ENCODE measurements at places on chromosomes 13 and 19.

DNA sequence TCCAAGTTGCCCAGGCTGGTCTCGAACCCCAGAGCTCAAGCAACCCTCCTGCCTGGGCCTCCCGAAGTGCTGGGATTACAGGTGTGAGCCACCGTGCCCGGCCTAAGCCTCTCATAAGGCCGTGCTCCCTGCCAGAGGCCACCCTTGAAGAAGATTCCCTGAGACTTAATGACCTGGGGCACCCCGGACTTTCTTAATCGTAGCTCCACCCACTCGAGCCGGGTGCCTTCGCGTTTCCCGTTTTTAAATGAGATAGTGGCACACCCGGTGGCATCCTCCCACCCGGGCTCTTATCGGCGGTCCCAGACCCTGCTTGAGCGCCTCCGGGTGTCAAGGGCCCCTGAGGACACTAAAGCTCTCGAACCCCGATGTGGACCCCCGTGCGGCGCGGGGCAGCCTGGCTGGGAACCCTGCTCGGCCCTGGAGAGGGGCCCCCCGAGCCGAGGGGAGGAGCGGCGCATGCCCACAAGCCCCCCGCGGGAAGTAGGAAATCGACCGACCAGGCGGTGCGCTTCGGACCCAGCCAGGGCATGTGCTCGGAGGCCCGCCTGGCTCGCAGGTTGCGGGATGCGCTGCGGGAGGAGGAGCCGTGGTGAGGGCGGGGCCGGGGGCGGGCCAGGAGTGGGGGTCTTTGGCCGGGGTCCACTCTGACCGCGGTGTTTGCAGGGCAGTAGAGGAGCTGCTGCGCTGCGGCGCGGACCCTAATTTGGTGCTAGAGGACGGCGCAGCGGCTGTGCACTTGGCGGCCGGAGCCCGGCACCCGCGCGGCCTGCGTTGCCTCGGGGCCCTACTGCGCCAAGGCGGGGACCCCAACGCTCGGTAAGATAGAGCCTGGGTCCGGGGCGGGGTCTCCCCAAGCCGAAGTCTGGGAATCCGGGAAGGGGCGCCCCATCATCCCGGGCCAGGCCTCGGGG is at the start of gene ANKLE1:
Gene ANKLE1 (plus strand): TSS at position 511 of the 914 bp plus-strand sequence. CDS start 20 bp downstream, at position 531.
- no peak for DNase-seq

GRCh38 chr13:79910875-79911540 is 429.9 kb downstream of the SPRY2 start:
- DNase-seq = no peak

- no peak for DNase-seq
These were observed 2.5 kb upstream of the GPX4 start for GRCh38 chr19:1101337-1101698.

- DNase-seq = peak; percentile 31
These were observed 17.9 kb downstream of the BRSK1 start for GRCh38 chr19:55301459-55302317.

- no peak for DNase-seq
These were observed 12.1 kb downstream of the ZBTB7A start for GRCh38 chr19:4054441-4055208.

DNA sequence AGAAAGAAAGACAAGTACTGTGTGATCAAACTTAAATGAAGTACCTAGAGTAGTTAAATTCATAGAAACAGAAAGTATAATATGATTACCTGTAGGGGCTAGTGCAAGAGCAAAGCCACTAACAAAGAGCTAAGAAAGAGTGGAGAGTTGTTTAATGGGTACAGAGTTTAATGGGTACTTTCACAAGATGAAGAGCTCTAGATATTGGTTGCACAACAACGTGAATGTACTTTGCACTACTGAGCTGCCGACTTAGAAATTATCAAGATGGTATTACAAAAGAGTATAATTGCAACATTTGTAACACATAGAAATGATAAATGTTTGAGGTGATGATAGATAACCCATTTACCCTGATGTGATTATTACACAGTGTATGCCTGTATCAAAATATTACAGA is 140.3 kb upstream of the GPC6 start:
- no peak for DNase-seq

DNA sequence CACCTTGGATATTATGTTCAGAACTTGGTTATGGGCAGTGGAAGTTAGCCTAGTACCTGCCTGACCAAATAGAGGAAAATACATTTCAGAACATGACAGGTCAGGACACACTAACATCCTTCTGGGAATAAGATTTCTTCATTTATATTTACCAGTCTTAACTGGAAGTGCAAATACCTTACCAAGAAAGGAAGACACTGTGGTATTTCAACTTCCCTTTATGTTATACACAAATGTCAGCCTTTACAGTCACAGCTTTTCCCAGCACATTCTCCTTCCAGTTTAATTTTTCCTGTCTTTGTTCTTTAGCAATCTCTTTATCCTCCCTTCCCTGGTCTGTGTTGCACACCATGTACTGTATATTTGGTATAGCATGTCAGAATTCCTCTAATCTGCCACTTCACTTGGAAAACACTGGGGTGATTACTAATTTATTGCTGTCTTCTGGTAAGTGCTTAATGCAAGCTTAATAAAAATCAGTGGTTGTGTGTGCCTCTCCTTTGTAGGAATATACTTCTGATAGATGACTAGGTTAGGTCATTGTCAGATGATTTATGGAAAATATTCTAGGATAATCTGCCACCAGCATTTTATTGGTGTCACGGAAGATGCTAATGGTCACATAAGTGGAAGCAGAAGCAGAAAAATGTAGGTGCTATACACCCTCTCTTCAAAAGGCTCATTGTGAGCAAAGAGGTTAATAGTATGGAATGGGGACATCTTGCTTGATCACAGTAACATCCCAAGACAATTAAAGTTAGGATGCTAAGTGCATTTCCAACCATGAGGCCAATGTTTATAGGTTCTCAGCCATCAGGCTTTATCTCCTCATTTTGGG is 124.3 kb upstream of the STARD13 start:
- DNase-seq = no peak
